ENCODE measurements at places on chromosomes 1 and 21.

- DNase-seq = no peak
Measured at GRCh38 chr1:50858761-50859160, 101.3 kb downstream of the FAF1 start.

DNA sequence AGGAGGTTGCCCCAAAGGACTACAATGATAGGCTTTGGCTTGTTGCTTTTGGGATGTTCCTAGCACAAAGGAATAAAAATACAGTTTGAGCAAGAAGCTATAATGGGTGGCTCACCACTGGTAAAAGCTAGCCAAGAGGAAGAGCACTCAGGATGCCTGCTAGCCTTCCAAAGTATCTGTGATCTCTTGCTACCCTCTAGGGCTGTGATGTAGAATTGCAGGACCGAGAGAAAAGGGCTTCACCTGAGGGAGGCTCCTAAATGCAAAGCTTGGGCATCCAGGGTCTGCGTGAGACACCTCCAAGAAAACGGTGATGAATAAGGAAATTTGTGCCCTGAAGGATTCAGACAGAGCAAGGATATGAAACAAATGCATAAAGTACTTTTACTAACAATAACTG is 17.7 kb downstream of the IVL start:
- no peak for DNase-seq

DNA sequence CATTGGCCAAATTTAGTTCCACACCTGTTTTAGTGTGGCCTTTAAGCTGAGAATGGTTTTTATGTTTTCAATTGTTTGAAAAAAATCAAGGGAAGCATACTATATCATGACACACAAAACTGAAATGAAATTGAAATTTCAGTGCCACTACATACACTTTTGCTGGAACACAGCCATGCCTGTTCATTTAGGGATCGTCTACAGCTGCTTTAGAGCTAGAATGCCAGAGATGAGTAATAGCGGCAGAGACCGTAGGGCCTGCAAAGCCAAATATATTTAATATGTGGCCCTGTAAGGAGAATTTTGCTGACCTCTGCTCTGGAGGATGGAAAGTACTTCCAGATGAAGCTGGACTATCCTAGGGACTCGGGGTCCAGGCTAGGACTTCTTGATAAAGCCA is 62.5 kb upstream of the LYST start:
- DNase-seq = no peak

GRCh38 chr1:225111000-225111399 is 181.5 kb downstream of the DNAH14 start:
- no peak for DNase-seq

DNA sequence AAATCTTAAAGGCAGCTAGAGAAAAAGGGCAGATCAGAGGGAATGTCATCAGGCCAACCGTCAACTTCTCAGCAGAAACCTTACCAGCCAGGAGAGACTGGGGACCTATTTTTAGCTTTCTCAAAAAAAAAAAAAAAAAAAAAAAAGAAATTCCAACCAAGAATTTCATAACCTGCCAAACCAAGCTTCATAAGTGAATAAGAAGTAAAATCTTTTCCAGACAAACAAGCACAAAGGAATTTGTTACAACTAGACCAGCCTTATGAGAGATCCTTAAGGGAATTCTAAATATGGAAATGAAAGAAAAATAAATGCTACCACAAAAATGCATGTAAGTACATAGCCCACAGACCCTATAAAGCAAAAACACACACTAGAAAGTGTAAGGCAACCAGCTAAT is 267.7 kb downstream of the AKT3 start:
- no peak for DNase-seq

DNA sequence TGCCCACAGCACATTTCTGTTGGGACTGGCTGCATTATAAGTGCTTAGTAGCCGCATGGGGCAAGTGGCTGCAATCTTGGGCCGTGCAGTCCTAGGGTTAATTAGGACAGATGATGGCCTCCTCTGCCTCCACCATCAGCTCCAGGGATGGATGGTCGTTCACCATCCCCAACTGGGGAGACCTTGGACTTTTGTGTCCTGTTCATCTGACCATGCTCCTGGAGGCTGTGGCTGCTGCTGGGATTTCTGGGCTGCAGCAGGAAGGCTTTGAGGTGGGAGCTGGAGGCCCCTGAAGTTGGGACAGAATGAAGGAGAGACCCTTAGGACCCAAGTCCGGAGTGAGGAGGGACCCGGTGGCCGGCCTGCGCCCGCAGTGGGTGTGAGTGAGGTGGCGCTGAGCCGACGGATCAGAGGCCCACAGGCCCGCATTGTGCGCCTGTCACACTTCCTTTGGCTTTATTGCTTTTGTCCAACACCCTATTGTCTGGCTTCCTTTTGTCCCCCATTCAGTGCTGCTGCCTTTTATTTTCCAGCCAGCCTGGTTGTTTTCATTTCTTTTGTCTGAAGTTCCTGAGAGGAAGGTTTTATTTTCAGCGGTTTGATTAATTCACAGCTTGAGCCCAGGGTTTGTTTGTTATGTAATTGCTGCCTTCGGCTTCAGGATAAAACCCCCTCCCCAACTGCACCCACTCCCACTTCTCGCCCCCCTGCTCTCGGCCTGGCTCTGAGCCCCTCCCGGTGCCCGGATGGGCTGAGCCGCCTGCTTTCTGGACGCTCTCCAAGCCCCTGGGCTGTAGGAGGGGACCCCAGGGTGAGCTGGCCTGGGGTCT is 35.6 kb downstream of the SOX13 start:
- DNase-seq = no peak

- DNase-seq = no peak
Measured at GRCh38 chr1:247360116-247360898, 28.6 kb upstream of the ZNF496 start.

- no peak for DNase-seq
Measured at GRCh38 chr1:93715529-93716126, 34.0 kb upstream of the BCAR3 start.

DNA sequence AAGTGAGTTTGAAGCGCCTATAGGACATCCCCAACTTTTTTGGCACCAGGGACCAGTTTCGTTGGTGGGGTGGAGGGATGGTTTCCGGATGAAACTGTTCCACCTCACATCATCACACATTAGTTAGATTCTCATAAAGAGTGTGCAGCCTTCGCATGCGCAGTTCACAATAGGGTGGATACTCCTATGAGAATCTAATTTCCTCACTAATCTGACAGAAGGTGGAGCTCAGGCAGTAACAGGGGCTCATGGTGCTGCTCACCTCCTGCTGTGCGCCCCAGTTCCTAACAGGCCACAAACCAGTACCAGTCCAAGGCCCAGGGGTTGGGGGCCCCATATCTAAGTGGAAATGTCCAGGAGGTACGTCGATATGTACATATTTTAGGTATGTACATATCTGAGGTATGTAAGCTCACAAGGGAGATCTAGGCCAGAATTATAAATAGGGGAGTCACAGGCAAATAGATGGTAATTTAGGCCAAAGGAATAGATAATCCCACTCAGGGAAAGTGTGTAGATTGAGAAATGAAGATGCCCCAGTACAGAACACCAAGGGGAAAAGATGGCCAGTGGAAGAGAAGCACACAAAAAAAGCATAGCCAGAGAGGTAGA is 27.5 kb upstream of the RASAL2 start:
- DNase-seq = no peak

DNA sequence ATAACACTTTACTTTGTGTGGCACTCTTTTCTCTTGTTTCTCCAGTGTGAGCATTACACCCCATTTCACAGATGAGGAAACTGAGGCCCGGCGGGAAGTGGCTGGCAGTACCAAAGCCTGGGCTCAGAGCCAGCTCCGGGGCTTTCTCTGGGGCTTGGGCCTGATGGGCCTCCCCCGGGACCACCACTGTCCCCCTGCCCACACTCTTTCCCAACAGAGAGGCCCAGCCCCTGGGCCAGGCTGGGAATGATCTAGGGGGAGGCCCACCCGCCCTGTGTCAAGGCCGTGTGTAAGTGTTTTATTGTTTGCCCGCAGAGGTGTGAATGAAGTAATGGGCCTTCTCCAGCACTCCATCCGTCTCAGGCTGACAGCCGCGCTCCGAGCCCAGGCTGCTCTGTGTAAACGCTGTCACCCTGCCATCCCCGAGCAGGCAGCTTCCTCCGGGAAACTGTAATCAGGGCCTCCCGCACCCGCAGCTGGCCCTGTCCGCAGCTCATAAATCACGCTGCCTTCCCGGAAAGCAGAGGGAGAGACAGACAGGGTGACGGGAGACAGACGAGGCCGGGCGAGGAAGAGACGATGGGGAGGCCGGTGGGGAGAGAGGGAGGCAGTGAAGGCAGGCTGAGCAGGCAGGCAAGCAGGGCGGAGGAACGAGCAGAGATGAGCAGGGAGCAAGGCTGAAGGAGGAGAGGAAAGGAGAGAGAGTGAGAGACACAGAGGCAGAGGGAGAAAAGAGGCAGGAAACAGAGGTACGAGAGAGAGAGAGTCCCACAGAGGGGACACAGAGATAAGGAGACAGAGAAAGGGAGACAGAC is 109.7 kb upstream of the ZBTB40 start:
- DNase-seq = no peak

DNA sequence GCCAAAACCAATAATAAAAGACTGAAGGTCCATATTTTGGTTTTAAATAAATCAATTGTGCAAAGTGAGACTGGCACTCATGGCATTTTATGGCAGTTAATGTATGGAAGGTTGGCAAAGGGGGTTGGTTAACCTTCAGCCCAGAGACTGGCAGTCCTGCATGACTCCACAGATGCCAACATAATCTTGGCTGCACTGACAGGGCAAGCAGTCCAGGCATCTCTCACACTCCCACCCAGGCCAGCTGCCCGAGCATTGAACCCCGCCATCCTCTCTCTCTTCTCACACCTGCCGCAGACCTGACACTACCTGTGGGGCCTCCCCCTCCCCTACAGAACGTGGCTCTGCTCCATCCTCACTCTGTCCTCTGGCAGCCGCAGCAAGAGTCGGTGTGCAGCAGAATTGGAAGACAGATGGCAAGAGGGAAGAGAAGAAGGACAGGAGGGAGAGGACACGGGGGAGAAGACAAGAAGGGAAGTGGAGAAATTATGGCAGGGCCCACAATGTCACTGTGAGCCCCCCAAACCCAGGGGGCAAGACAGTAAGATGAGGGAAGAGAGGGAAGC is 43.7 kb downstream of the ITPKB start:
- DNase-seq = no peak
